SK-MEL-5 (cell line): ENCODE measurements at places on chromosomes 3 and 15.

- DNase-seq: peak; percentile 47
Observed at GRCh38 chr3:70982700-70983140, 600.8 kb downstream of the FOXP1 start.

DNA sequence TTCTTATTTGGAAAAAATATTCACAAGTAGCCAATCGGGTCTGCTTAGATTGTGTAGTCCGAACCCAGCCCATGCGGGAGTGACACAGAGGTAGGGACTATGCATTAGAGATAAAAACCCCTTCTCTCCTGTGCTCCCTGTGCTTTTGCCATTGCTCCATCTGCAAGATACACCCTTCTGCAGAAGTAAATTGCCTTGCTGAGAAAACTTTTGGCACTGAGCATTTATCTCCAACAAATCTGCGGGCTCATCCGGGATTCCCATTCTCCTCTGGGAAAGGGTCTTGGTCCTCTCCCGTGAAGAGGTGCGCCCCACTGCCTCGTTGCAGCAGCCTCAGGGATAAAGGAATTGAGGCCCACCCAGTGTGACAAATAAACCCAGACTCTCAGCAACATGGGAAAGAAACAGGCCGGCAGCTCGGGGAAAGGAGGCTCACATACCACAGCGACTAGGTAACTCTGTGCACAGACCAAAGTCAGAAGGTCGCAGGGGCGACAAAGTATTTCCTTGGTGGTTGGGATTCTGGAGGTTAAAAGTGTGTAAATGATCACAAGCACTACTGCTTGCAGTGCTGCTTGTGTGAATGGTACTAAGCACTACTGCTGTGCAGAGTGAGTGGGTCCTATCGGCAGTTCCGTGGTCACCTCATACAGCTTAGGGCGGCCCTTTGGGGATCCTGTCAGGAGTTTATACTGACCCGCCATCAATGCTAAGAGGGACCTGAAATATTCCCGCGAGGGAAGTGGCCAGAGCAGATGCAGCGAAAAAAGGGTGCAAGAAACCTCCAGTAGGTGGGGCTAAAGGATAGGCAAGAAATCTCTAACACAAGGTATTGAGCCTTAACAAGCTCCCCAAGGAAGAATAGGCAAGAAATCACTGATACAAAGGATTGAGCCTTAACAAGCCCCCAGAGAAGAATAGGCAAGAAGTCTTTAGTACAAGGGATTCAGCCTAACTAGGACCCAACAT is 54.3 kb downstream of the GSK3B start:
- peak; percentile 22 for DNase-seq

- no peak for DNase-seq
Observed at GRCh38 chr15:59353994-59354416, 18.7 kb downstream of the MYO1E start.

DNA sequence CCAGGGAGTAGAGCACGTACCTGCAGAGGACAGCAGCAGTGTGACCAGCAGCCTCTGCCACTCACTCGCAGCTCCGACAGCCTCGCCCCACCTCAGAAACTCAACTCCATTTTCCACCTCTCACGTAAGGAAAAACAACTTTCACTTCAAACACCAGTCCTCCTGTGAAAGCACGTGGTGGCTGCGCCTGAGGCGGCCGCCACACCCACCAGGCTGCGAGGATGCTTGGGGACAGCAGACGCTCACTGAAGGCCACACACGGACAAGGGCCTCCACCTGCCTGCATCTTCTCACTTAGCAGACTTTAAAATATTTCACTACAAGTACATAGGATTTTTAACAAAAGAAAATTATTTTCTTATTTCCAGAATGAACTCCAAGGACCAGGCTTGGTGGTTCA is 67.9 kb downstream of the CYFIP1 start:
- no peak for DNase-seq

DNA sequence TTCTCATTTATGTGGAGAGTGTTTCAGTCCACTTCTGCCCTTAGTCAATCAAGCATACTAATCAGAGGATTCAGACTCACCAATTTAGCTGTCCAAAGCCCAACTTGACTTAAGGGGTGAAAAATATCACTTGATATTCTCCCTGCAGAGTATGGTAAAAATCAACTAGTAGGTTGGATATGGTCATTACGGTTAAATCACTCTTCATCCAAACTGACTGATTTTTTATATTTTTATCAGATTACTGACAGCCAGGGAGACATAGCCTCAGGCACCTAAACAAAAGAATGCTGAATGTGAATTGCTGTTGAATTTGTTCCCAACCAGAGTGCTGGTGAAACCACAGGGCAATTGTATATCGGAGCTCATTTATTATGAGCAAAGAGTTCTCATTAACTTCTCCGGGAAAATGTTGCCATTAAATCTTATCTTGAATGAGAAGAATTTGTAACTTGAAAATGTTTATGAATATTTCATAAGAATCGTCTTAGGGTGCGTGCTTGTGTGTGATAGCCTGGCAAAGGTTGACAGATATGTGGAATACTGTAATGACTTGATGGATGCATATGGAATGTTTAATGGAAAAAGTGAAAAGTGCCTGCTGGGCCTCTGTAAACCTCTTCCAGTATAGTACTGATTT is 411.2 kb downstream of the NAALADL2 start:
- peak; percentile 53 for DNase-seq

DNA sequence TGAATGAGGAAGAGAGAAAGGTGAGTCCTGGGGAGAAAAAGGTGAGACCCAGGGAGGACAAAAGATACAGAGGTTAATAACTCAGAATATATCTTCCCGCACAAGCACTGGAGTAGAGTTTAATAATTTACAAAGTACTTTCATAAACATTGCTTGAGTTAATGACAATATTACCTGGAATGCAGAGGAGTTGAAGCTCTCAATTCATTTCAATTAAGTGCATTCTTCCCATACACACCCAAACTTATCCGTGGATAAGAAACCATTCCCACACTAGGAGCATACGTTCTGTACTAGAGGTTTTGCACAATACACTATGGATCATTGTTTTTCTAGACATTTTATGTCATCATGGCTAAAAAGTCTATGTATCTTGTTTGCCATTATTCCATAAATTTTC is 23.3 kb upstream of the KNG1 start:
- DNase-seq: no peak

DNA sequence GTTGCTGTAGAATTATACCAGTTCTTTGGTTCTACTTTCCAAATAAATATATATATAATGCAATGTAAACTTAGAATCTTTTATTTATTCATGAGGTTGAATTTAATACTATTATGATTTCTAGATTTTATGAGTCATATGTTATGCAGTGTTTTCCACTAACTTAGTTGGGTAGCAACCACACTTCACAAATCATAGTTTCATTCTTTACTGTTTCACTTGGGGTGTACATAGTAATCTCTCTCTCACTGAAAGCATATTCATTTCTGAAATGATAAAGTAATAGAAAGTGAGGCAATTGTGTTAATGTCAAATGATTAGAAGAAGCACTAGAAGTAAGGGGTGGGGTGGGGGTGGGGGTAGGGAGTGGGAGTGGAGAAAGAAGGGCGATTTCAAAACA is 52.6 kb downstream of the IQCH start:
- DNase-seq: no peak

DNA sequence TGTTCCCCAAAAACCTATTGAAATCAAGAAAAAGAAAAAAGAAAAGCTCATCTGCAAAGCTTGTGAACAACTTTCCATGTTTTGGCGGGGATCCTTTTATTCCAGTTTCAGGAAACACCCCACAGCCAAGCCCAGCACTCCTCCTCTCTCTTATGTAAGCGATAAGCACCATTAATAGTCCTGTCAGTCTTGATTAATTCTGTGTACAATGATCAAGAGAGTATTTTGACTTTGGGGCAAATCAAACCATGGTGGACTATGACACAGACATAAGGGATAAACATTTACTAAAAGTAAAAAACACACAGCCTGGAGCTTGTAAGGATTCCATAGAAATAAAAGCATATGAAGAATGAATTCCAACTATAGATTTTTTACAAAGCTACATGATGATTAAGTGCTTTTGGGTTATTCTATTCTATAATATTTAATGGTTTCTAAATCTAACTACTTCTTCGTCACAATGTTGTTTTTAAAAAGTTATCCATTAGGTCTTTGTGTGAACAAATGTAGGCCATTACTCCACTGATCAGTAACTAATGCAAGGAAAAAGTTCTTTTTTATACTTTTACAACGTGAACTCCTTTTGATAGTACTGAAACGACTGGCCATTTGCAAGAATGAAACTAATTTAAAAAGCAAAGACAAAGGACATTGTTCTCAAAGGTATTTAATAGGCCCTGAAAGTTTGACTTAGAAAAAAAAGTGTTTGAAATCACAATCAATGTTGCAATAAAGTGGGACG is 106.5 kb downstream of the KCNAB1 start:
- no peak for DNase-seq
